ENCODE measurements at places on chromosomes 12 and 14.

DNA sequence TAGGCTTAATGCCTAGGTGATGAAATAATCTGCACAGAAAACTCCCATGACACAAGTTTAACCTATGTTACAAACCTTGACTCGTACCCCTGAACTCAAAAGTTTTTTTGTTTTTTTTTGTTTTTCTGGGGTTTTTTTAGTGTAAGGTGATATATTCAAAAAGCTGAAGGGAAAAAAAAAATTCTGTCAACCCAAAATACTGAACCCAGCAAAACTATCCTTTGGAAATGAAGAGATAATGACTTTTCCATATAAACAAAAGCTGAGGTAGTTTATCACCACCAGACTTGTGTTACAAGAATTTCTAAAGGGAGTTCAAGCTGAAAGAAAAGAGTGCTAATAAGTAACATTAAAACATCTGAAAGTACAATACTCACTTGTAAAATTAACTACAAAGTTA lies 448.1 kb downstream of the KCNH5 start:
- DNase-seq: no peak

GRCh38 chr12:131030472-131031328 lies 77.0 kb downstream of the ADGRD1 start:
- no peak for DNase-seq

DNA sequence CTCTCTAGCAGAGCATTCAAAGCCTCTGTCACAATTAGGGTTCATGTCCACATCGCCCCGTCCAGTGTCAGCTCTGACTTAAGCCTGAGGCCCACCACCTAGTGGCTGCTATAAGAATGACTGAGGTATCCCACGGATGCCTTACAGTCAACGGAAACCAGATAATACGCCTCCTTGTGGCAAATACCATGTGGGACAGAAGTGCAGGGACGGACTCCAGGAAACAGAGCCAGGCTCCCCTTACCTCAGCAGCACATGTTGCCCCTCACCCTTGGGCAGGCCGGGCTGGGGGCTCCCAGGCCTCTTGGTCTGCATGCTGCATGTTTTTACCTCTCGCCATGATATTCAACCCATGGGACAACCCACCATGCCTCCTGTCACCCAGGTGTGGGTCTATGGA lies 86.3 kb downstream of the VWF start:
- no peak for DNase-seq

DNA sequence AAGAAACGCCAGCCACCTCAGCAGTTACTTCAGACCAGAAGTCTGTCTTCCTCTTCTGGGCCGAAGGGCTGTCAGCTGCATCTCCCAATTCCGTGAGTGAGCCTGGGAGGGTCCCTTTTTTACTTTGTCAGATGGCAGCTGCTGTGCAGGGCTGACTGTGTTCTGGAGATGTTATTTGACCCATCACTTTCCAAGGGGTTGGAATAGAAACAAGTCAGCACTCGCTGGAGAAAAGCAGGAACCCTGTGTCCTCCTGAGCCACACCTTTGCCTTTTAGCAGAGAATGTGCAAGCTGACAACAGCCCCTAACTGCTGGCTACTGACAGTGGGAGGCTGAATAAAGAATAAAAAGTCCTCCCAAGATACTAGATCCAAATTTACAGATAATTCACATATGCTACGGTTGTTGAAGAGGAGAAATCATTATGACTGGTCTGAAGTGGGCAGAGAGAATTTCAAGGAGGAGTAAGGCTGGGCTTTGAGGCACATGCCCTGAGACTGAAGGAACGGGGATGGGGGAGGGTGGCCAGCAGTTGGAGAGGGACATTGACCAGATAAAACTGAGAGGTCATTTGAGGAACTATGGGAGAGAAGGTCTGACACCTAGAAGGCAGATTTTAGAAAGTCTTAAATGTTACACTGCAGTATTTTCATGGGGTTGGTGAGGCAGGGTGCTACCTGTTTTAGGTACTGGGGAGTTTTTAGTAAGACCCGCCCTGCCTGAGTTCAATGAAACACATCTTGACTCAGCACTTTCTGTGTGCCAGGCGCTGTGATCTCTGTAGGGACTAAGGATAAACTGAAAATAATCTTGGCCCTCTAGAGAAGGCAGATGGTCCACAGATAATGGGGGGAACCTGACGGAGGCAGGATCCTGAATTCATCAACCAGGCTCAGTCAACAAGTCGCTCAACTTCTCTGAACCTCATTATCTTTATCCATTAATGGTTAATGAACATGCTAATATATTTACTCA lies 27.4 kb downstream of the FAM234B start:
- DNase-seq: no peak

DNA sequence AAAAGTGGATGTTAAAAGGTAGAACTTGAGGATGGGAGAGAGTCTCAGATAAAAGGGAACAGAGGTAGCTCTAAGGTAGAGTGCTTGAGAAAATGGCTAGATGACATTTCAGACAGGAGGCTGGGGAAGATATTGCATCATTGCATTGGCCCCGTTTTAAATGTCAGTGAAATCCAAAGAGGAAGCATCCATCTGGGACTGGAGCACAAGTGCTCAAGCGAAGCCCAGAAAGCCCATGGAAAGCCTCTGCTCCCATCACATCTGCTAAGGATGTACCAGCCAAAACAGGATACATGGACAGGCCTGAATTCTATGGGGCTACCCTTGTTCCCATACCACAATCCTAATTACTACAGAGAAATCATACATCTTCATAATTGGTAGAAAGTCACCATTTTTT lies 581.5 kb upstream of the TMEM132C start:
- no peak for DNase-seq

DNA sequence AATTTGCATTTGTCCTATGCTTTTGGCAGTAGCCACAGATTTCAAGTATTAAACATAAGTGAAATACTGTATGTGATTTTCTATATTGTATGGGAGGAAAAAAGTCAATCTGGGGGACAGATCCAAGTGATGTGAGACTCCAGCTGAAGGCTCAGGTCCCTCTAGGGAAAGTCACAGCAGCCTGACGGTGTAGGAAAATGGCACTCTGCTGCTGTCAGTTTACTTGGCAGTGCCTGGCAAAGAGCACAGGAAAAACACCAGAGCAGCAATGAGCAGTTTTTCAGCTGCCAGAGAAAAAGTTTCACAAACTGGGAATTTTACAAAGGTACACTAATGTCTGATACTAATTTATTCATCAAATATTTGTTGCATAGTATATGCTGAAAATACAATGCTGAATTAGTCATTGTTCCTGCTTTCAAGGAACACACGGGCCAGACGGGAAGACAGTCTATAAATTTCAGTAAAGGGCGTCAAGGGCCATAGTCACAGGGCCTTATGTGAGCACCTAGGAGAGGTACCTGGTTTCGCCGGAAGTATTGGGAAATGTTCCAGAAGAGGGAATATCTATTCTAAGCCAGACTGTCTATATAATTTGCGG lies 66.2 kb upstream of the SLC38A2 start:
- DNase-seq: no peak

GRCh38 chr12:24232531-24232930 lies 283.1 kb upstream of the SOX5 start:
- no peak for DNase-seq

- no peak for DNase-seq
Measured at GRCh38 chr14:20477211-20477876, 8.1 kb downstream of the PNP start.

- no peak for DNase-seq
Measured at GRCh38 chr14:70018713-70019211, 139.5 kb downstream of the SMOC1 start.

- no peak for DNase-seq
Measured at GRCh38 chr14:66453469-66453868, 32.7 kb upstream of the CCDC196 start.

GRCh38 chr12:49332441-49332861 lies 4.5 kb downstream of the C1QL4 start:
- DNase-seq: no peak

- DNase-seq: no peak
Measured at GRCh38 chr12:82182601-82183190, 175.5 kb downstream of the CCDC59 start.

GRCh38 chr14:92450351-92451070 lies 63.1 kb upstream of the RIN3 start:
- no peak for DNase-seq

- DNase-seq: no peak
Measured at GRCh38 chr12:76030341-76031080, 1.1 kb downstream of the PHLDA1 start.

DNA sequence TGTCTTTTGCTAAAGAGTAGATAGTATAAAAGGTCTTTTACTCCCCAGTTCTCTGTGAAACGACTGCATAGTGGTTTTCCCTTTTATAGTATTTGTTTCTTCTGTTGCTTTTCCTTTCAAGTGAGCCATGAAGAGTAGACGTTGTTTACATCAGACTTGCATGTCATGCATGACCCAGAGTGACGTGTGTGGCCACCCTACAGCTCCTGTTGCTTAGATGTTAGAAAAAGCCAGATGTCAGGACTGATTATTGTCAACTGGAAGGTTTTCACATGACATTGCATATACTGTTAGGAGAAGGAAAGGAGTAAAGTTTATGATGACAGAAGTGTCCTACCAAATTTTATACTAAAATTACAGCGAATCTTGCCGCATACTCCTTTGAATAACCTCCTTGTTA lies 1.3 kb upstream of the RD3L start:
- no peak for DNase-seq

DNA sequence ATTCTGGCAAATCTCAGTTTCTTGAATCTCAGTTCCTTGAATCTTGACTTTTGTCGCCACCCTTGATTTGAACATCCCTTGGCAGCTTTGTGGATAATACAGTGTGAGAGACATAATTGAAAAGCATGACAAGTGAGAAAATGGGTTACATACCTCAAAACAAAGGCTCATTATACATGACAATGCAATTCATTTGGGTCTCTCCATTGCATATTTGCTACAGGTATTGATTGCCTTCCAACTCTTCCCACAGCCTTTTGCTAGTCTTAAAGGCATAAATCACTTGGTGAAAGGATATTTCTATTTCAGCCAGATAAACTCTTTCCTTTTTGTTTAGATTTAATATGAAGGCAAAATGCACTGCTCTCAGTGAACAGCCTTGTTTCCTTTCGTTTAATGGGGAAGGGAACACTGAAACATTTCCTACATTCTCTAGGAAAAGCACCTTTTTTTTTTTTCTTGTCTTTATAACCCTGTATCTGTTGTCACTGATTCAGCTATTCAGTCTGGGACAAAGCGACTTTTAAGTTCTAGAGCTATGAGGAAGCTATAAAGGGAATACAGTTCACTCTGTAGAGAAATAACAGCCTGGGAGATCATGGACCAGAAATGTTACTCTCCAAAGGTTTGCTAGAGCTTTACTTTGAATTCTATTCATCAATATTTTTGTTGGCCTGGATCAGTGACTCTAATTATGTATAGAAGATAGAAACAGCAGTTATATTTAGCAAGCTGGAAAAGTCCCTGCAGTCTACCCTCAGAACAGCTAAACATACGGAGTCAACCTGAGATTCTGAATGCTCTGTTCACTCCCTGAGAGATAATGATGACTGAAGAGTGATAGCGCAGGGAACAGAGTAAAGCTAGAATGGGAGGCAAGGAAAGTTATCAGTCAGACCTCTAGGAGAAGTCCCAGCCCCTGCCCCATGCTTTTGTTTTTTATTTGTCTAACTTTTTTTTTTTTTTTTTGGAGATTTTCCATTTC lies 311.4 kb downstream of the RGS6 start:
- DNase-seq: no peak

DNA sequence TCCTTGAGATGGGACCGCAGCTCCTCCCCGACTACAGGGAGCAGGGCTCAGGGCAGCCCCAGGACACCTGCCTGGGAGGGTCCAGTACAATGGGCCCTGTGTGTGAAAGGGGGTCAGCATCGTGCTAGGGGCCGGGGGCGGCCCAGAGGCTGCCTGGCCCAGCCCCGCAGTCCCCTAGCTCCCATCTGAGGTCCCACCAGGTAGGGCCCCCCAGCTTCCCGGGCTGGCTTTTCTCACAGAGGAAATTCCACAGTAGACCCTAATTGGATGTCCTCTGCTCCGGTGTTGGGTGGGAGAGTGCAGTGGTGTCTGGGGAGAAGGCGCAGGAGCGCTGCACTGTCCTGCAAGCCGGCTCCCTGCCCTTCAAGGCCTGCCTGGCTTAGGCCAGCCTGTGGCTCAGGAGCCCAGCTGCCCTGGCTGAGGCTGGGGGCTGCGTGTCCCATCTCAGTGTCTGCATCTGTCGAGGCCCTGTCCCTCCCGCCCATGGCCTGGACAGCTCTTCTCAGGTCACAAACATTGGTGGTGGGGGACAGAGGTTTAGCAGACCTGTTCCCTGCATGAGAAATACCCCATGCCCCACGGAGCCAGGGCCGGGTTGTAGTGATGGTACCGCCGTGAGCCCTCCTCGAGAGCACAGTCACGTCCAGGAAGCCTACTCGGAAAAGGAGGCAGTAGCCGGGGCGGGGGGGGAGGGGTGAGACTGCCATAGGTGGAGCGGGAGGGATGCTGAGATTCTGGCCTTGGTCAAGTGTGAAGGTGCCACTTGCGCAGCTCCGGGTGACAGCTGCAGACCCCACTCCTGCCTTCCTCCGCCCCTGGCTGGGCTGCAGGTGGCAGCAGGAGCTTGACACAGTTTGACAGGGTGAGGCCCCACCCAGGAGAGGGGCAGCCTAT lies 11.6 kb downstream of the HIP1R start:
- no peak for DNase-seq

- DNase-seq: no peak
Measured at GRCh38 chr12:45789025-45789424, 59.5 kb downstream of the ARID2 start.

DNA sequence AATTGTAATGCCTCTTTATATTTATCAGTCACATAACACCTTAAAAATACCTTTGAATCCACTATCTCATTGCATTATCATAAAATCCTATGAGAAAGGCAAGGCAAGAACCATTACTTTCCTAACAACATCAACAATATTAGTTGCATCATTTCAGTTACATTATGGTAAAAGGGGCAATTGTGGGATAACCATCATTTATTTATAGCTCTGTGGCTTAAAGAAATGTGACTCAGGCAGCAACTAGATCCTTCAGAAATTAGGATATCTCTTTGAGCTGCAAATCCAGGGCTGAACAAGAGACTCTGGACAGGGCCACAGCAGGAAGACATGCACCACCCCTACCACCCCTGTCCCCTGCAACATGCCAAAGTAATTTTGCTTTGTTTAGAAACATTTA lies 36.4 kb downstream of the EPS8 start:
- no peak for DNase-seq

GRCh38 chr14:37903343-37904191 lies 304.1 kb upstream of the SSTR1 start:
- no peak for DNase-seq

DNA sequence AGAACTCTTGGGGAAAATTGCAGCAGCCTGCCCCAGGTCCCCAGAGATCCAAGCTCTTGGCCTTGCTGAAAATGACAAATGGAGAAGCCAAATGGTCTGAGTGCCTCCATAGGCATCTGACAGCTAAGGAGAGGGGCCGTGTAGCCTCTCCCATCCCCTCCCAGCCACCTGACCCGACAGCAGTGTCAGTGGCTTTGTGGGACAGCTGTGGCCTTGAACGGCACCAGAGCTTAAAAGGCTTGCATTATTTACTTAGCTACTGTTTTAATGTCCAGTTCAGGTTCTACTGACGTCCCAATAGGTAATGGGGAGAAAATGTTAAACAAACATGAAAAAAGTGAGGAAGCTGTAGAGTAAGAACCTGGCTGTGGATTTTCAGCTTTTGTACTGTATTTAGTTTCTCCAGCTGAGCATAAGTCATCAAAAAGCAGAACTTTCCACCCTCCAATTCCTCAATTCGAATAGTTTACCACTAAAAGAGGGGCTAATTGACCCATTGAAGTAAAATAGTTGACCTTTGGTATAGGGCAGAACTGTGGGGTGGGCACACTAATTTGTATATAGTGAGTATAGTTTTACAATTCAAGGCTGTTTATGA lies 50.0 kb downstream of the FOS start:
- no peak for DNase-seq

GRCh38 chr14:73789989-73790581 lies 61.5 kb upstream of the PTGR2 start:
- DNase-seq: no peak

Data from stimulated activated CD4-positive, alpha-beta T cell treated with anti-CD3 and anti-CD28 coated beads, Interleukin-1b, Interleukin-23, amount 100 ng/mL, for 1 hour (primary cell).